Skin of body (tissue), 3 donors: ENCODE measurements at places on chromosomes 13 and 19. TPM values are rescaled to one million over a fixed set of nuclear protein-coding genes. Genes with fewer than 3 reads are reported as not detected.
A peak's percentile ranks its signal among the peaks of the same experiment; 100 is the strongest.

- peak; percentile 5 for DNase-seq
Measured at GRCh38 chr13:21046203-21046602, 15.2 kb downstream of the LATS2 start.

LILRB3 gene
- 4.2 TPM for total RNA-seq

- DNase-seq: no peak
Measured at GRCh38 chr19:10497371-10497770, 5.8 kb downstream of the KEAP1 start.

GRCh38 chr13:111915104-111915551 lies 151.8 kb upstream of the SOX1 start:
- DNase-seq: no peak

AP2S1 gene
- total RNA-seq: 65.5 TPM

DNA sequence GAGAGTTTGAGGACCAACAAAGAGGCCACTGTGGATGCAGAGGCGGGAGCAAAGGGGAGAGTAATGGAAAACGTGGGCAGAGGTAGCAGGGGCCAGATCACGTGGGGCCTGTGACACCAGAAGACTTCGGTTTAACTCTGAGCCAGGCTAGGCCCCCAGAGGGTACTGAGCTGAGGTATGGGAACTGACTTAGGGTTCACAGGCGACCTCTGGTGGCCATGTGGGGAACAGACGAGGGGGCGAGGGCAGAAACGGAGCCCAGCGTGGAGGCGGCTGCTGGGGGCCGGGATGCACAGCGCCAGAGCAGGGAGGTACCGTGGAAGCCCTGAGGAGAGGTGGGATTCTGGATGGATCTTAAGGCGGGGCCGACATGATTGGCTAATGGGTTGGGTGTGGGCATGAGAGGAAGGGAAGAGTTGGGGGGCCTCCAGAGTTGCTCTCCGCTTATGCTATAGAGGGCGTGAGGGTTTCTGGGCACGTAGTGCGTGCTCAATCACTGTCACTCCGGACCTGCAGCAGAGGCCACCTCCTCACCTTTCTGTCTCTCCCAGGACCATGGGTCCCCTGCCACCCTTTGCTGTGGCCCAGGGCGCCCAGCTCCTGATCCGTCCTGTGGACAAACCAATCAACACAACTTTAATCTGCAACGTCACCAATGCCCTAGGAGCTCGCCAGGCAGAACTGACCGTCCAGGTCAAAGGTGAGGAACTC lies 13.7 kb downstream of the PVR start:
- DNase-seq: no peak

MCEMP1 gene
- total RNA-seq: 0.79 TPM

SIAH3 gene
- total RNA-seq: 0.20 TPM

- DNase-seq: no peak
Measured at GRCh38 chr13:111906816-111907215, 160.1 kb upstream of the SOX1 start.

GRCh38 chr13:89930861-89931260 lies 1416.6 kb upstream of the MIR17HG start:
- DNase-seq: no peak

- no peak for DNase-seq
Measured at GRCh38 chr19:48206397-48207093, 36.1 kb downstream of the ZSWIM9 start.

- no peak for DNase-seq
Measured at GRCh38 chr13:24119626-24120508, 40.7 kb upstream of the SPATA13 start.

GRCh38 chr13:32125751-32126150 lies 94.2 kb downstream of the FRY start:
- no peak for DNase-seq

DNA sequence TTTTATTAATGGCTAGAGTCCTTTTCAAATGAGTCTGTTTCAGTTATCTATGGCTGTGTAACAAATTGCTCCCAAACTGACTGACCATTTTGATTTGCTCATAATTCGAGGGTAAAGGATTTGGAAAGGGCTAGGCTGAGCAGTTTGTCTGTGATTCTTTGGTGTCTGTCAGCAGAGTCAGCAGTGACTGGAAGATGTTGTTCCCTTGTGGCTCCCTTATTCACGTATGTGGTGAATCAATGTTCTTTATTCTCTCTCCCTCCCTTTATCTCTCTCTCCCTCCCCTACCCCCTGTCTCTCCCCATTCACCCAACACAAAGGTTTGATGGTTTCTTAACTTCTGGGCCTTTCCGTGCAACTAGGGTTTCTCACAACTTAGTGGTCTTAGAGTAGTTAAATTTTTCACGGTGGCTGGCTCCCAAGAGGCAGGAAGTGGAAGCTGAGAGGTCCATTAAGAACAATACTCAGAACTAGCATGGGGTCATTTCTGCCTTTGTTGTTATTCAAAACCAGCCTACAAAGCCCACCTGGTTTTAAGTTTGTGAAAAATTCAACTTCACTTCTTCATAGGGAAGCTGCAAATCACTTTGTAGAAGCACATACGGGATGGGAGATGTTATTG lies 772.5 kb upstream of the SLITRK1 start:
- no peak for DNase-seq

- DNase-seq: no peak
Measured at GRCh38 chr13:48829536-48829935, 146.2 kb upstream of the FNDC3A start.

PLEKHA4 gene
- 8.4 TPM for total RNA-seq

- peak; percentile 51 for DNase-seq
Measured at GRCh38 chr13:85685436-85685835, 113.8 kb downstream of the SLITRK6 start.

GRCh38 chr19:42330241-42330711 lies 4.8 kb downstream of the MEGF8 start:
- DNase-seq: peak; percentile 73

- peak; percentile 28 for DNase-seq
Measured at GRCh38 chr13:103351035-103351828, 285.0 kb upstream of the SLC10A2 start.

TPRX1 gene
- total RNA-seq: not detected

EFNA2 gene
- total RNA-seq: 0.39 TPM

DNA sequence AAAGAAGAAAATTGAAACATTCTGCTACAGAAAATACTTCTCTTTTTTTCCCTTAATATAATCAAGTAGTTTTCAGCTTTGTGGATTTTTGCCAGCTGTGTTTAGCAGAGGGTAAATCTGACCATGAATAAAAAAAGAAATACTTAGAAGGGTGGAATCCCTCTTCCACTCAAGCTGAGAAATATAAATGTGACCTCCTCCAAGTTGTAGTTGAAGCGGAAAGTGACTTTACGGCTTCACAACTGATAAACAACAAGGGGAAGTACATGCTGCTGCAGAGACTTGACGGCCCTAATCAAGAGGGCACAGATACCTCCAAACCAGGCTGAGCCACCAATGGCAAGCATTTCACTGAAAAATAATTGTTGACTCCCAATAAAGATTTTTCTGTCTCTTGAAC lies 785.0 kb downstream of the SLITRK5 start:
- no peak for DNase-seq

ZSCAN4 gene
- total RNA-seq: not detected

DNA sequence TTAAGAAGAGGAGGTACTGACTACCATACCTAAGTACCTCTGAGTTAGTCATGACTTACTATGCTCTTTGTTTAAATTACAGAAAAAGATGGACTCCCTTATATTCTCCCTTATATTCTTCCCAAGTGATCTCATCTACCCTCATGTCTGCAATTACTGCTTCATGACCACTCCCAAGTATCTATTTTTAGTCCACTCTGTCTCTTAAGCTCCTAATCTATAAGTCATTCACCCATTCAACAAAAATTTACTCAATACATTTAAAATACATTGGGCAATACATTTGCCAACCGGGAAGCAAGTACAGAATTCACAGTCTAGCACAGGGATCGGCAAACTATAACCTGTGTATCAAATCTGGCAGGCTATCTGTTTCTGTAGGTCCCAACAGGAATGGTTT lies 42.6 kb downstream of the KPNA3 start:
- DNase-seq: no peak

GRCh38 chr13:59547950-59548349 lies 615.8 kb downstream of the DIAPH3 start:
- DNase-seq: no peak

GRCh38 chr19:632579-633067 lies 714 bp downstream of the POLRMT start:
- no peak for DNase-seq

ERICH6B gene
- total RNA-seq: not detected

CYP2A7 gene
- not detected for total RNA-seq

DNA sequence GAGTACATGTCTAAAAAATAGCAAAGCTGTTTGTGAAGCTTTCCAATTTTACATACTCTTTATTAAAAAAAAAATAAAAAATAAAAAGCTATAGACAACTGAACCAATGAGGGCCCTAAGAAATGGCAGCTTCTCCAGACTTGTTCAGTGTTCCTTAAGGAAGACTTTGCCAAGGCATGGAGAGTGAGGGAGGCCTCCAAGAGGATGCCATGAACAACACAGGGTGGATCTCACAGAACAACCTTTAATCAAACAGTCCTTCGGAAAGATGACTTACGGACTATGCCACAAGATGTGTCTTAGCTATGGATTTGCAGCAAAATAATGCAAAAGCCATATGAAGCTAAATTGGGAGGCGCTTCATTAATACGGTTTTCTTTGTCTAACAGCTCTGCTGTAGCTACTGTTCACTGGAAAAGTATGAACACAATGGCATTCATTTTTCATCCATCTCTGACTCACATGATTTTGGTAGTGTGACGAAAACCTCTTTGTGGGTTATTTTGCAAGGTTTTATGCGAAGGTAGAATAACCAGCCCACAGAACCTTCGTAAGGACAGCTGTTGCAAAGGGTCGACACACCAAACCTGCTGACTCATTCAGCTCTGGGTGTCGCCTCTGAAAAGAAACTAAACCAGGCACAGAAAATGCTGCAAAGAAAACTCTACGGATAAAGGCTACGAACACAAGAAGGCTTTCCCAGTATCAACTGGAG lies 27.7 kb downstream of the EFNB2 start:
- DNase-seq: no peak

KL gene
- total RNA-seq: 2.5 TPM

CEACAM16 gene
- not detected for total RNA-seq

DNA sequence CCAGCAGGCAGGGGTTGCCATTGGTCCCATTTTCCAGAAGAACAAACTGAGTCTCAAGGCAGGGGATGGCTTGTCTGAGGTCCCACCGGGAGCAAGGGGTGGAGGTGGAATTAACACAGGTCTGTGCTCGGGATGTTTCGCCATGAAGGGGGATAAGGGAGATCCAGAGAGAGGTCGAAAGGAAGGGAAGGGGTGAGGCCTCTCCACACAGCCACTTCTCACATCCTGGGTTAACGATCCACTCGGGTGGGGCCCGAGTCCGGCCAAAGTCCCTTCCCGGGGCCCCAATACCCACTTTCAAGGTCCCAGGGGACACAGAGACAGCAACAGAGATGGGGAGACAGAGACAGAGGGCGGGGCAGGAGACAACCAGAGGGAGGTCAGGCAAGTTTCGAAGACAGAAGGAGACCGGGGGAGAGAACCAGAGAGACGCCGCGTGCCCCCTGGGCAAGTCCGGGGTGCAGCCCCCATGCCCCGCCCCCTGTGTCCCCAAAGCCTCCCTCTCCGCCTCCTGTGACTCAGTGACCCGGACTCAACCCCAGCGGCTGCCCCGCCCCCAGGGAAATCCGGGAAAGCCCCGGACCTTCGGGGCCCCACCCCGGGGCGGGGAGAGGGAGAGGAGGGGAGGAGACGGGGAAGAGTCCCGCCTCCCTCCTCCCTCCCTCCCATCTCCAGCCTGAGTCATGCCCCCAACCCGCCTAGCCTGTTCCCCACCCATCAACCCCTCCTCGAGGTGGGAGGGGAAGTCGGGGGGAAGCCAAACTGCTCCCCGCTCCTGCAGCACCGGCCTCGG lies 1.4 kb upstream of the BCL3 start:
- DNase-seq: peak; percentile 89

- no peak for DNase-seq
Measured at GRCh38 chr13:51825165-51825592, 19.8 kb downstream of the TMEM272 start.

DNA sequence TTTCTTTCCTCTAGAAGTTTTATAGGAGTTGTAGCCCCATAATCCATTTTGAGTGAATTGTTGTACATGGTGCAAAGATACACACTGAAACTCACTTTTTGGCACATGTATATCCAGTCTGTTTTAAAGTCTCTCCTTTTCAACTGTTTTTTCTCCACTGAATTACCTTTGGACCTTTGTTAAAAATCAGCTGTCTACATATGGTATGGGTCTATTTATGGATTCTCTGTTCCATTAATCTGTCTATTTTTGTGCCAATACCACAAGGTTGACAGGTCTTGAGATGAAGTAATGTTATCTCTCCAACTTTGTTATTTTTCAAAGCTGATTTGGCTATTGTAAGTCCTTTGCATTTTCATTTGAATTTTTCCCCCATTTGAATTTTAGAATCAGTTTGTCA lies 4.7 kb downstream of the HNRNPA1L2 start:
- no peak for DNase-seq

FGF21 gene
- total RNA-seq: not detected

SPINT2 gene
- 78.6 TPM for total RNA-seq

- no peak for DNase-seq
Measured at GRCh38 chr13:110130431-110130830, 176.5 kb downstream of the COL4A1 start.

DNA sequence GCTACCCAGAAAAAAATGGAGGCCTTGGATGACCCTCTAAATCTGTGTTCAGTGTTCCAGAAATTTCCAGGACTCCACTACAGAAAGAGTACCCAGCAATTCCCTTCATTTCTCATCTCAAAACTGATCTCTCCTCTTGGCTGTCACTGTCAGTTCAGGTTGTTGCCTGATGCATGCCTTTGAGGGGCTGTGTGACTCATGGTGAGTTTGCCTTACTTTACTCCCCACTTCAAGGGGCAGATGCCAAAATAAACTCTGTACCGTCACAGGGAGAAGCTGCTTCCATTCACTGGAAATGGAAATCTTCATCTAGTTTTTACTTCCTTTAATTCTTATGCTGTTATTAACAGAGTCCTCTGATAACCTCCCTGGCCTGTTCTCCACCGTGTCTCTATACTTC lies 1075.0 kb downstream of the DIAPH3 start:
- no peak for DNase-seq

- no peak for DNase-seq
Measured at GRCh38 chr13:29888306-29888705, 37.9 kb upstream of the UBL3 start.

CEACAM5 gene
- 2.4 TPM for total RNA-seq
